Suppressor macrophage treated with lipopolysaccharide for 4 hours (primary cell): ENCODE measurements at places on chromosomes 5 and 9.

DNA sequence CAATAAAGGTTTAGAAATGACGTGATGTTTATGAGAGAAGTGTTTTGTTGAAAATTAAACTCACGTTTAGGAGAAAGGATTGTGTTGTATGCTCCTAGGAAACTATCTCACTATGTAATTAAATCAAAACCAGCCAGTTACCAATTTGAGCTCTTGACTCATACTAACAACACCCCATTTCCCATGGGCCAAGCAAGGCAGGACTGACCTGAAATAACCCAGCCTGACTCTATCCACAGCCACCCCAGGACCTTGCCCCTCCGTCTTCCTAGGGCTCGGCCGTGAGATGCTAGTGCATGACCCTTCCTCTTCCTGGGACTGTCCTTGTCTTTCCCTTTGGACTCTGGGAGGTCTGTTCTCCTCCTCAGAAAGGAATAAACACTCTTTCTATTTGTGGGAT is 16.4 kb downstream of the TLR4 start:
- DNase-seq, result peak; percentile 31

GRCh38 chr9:123335193-123335985 is 20.6 kb upstream of the CRB2 start:
- DNase-seq, result no peak

GRCh38 chr5:55218967-55219366 is 8.1 kb downstream of the MCIDAS start:
- no peak for DNase-seq

- DNase-seq, result no peak
Observed at GRCh38 chr9:77896938-77897667, 134.5 kb downstream of the GNAQ start.

- DNase-seq, result no peak
Observed at GRCh38 chr9:35727676-35728040, 4.3 kb downstream of the TLN1 start.

DNA sequence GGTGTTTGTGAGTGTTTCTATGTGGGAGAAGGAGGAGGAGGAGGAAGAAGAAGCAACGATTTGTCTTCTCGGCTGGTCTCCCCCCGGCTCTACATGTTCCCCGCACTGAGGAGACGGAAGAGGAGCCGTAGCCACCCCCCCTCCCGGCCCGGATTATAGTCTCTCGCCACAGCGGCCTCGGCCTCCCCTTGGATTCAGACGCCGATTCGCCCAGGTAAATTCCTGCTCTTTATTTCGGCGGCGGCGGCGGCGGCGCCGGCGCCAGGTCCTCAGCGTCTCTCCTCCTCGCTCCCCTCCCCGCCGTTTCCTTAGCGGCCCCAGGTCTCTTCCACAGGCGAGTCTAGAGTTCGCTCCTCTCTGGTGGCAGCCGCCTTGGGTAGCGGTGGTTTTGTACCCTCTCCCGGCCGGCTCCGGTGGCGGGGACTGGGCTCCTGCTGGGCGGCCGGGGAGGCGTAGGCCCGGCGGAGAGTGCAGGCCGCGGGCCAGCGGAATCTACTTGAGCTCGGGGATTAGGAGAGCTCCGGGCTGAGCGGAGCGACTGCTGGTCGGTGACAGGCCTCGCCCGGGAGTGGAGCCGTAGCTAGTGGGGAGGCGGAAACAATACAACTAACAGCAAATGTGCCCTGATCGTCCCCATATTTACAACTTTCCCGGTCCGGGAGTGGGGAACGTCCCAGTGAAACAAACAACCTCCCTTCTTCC is 547 bp downstream of the NIPBL start:
- peak; percentile 67 for DNase-seq

DNA sequence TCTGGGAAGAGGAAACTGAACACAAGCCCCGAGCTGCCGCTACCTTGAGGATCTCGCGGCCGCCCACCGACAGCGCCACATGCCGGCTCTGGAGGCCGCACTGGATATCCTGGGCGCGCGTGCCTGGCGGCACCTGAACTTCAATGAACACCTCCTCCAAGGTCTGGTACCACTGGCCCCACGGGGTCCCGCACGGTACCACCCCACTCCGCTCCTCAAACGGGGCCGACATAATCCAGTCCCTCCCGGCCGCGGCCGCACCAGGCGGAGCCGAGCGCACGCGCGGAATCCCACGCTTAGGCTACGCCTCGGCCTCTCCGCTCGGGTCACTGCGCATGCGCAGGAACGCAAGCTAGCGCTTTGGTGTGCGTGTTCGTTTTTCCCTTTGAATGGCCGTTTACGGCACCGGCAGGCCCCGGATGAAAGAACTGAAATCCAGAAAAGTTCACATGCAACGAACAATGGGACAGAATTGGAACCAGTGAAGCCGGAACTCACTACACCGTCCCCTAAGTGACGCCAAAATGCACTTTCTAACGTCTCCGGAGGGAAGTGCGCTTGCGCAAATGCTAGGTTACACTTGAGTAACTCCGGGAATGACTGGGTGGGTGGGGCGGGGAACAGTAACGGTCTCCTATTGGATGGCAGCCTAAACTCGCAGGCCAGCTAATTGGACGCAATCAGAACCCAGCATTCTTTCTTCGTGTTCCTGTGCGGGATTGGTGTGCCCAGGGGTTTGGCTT is at the start of gene NUDCD2:
NUDCD2 (minus strand) TSS at position 284 of the 743 bp plus-strand sequence; CDS start at position 232, 52 bp downstream.
- DNase-seq, result peak; percentile 98

DNA sequence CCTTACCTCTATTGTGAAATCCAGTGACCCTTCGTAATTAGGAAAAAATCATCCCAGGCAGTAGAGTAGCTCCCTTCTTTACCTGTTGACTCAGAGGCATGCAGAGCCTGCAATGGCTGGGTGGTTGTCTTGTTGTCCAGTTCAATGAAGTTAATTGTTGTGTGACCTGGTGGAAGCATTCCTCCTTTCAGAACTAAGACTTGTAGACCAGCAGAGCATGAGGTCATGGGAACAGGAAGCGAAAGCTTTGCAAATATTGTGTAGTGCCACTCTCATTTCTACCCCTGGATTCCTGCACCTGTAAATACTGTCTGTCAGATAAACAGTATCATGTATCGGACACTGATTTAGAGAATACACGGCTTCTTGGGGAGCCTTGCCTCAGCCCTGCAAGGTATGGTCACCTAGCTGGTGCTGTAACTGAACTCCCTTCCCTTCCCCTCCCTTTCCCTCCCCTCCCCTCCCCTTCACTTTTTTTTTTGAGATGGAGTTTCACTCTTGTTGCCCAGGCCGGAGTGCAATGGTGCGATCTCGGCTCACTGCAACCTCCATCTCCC is 5.7 kb upstream of the PRXL2C start:
- DNase-seq, result no peak

DNA sequence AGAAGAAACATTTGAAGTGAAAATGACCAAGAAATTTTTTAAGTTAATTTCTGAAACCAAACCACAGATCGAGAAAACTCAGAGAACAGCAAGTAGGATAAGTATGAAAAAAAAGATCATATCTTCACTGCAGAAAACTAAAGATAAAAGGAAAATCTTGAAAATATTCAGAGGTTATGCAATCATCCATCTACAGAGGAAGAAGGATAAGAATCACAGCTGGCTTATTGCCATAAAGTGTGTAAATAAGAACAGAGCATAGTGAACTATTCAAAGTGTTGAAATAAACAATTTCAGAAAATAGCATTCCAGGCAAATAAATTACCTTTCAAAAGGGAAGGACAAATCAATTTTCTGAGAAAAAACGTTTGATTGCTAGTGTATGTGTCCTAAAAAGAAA is 1191.7 kb upstream of the CDH6 start:
- no peak for DNase-seq
